Heart left ventricle (tissue), 16 donors: ENCODE measurements at places on chromosomes 6 and 20. TPM values are rescaled to one million over a fixed set of nuclear protein-coding genes. Genes with fewer than 3 reads are reported as not detected.

Gene TXLNB
- 10.1 TPM for polyA plus RNA-seq

Gene GSTA1
- polyA plus RNA-seq, result not detected

Gene MATN4
- not detected for polyA plus RNA-seq

Gene SLC2A10
- 2.4 TPM for polyA plus RNA-seq

Gene NRSN2
- polyA plus RNA-seq, result 33.2 TPM

Gene CALHM4
- 0.10 TPM for polyA plus RNA-seq

Gene FOXC1
- polyA plus RNA-seq, result 2.1 TPM

Gene NKAPL
- 7.2 TPM for polyA plus RNA-seq

- no peak overlapping the region for H3K27ac ChIP-seq
- H3K27me3 ChIP-seq, result peaks cover 4% of the 10 kb centered on the region
- no peaks in the 10 kb centered on the region for H3K36me3 ChIP-seq
- no peak overlapping the region for H3K4me3 ChIP-seq
- H3K4me1 ChIP-seq, result peaks cover 3% of the 10 kb centered on the region
These were observed 25.7 kb upstream of the CTNNBL1 start for GRCh38 chr20:37668166-37668565.

DNA sequence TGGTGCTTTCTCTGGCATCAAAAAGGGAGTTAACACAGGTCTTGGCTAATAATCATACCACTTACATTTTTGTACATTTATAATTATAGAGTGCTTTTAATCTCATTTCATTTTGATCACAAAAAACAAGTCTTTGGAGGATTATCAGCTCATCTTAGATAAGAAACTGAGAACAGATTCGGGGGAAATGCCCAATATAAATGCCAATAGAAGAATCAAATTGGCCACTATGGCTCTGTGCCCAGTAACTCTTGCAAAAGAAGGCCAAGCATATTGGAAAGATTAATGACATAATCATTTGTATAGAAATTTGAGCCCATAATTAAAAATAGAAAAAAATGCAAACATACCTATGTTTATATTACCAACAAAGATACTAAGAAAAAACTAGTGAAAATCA lies 42.5 kb downstream of the IPCEF1 start:
- no peak for DNase-seq
- H3K27me3 ChIP-seq, result no peaks in the 10 kb centered on the region
- H3K27ac ChIP-seq, result no peak overlapping the region
- no peaks in the 10 kb centered on the region for H3K36me3 ChIP-seq
- H3K4me1 ChIP-seq, result no peaks in the 10 kb centered on the region

DNA sequence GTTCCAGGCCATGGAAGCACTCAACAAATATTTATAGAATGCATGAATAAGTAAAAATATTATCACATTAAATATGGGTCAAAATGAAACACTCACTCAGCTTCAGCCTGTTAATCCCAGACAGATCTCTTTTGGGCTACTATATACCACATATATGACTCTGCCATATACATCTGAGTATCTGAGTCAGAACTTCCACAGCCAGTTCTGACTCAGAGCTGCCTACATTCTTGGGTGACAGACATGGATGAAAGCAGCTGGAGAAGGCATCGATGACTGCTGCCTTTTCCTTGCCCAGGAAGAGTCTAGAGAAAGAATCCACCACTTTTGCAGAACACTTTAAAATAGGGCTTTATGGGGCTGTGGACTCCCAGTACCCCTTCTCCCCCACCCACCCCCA lies 11.5 kb upstream of the PDYN start:
- DNase-seq, result no peak
- H3K4me3 ChIP-seq, result no peak overlapping the region

DNA sequence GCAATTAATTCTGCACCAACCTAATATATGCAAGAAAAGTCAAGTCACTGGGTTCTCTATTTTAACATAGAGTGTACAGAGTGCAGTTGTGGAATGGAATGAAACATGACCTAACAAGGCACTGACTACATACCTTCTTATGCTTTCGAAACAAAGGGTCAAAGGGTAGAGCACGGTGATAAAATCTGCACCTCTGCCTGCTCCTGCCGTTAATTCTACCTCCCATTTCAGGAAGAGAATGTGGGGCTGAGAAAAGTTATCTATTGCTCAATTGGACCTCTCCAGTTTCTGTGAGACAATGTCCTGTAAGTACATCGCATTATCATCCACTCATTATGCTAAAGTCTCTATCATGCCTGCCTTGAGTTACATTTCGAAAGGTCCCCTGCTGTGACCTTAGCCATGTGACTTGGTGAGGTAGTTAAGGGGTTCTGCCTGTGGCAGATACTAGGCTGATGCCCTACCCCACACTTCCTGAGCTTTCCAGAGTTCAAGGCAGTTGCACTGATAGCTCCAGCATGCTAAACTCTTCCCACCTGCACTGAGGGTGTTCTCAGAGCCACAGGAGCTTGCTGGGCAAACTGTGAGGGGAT lies 14.0 kb upstream of the MOCS1 start:
- DNase-seq, result no peak
- H3K4me3 ChIP-seq, result no peak overlapping the region
- H3K4me1 ChIP-seq, result peaks cover 13% of the 10 kb centered on the region
- H3K36me3 ChIP-seq, result no peaks in the 10 kb centered on the region
- H3K27ac ChIP-seq, result no peak overlapping the region

GRCh38 chr20:17504066-17504897 lies 26.9 kb downstream of the BFSP1 start:
- H3K4me3 ChIP-seq, result peak overlapping the region; percentile 65
- no peaks in the 10 kb centered on the region for H3K36me3 ChIP-seq
- DNase-seq, result no peak

- no peak overlapping the region for H3K4me3 ChIP-seq
- DNase-seq, result no peak
- no peaks in the 10 kb centered on the region for H3K27me3 ChIP-seq
- H3K4me1 ChIP-seq, result no peaks in the 10 kb centered on the region
- no peak overlapping the region for H3K27ac ChIP-seq
- no peaks in the 10 kb centered on the region for H3K36me3 ChIP-seq
These were observed 147.4 kb downstream of the BACH2 start for GRCh38 chr6:90149280-90149679.

GRCh38 chr20:15380770-15381169 lies 1043.4 kb upstream of the FLRT3 start:
- no peaks in the 10 kb centered on the region for H3K36me3 ChIP-seq
- DNase-seq, result no peak
- no peaks in the 10 kb centered on the region for H3K4me1 ChIP-seq
- H3K4me3 ChIP-seq, result no peak overlapping the region
- no peaks in the 10 kb centered on the region for H3K27me3 ChIP-seq
- H3K27ac ChIP-seq, result no peak overlapping the region

- H3K27ac ChIP-seq, result no peak overlapping the region
- no peaks in the 10 kb centered on the region for H3K4me1 ChIP-seq
- no peaks in the 10 kb centered on the region for H3K36me3 ChIP-seq
- peak; percentile 58 for DNase-seq
- peak overlapping the region; percentile 20 for H3K4me3 ChIP-seq
These were observed 65.1 kb downstream of the PLG start for GRCh38 chr6:160766989-160767646.

- DNase-seq, result no peak
- H3K27ac ChIP-seq, result no peak overlapping the region
- no peaks in the 10 kb centered on the region for H3K27me3 ChIP-seq
- H3K4me1 ChIP-seq, result no peaks in the 10 kb centered on the region
These were observed 10.5 kb upstream of the STX11 start for GRCh38 chr6:144139817-144140216.

DNA sequence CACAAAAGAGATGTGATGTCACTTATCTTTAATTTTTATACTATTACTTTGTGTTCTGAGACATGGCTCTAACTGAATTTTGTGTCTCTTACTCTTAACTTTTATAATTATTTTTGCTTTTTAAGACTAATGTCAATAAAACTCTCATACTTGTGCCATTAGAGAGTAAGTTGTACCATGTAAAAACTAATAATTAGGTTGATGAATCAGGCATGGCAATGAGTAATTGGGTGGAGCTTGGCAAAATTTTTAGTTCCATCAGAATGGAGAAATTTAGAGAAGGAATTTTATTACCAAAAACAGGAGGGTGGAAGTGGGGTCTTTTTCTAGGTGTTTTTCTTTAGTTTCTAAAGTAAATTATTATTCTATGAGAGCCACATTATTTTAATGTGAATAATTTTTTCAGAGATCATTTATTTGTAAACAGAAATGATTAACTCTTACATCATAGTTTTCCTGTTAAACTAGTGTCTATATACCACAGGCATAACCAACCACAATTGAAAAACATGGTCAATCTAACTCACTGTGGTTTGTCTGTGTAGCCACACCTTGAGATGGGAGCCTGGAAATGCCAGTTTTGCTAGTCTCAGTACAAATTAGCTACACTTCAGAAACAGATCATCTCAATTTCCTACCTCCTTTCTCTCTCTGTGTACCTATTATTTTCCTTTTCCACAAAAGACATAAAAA lies 51.8 kb downstream of the ELOVL4 start:
- DNase-seq, result no peak
- H3K36me3 ChIP-seq, result no peaks in the 10 kb centered on the region
- no peaks in the 10 kb centered on the region for H3K4me1 ChIP-seq
- H3K4me3 ChIP-seq, result no peak overlapping the region
- H3K27me3 ChIP-seq, result no peaks in the 10 kb centered on the region

DNA sequence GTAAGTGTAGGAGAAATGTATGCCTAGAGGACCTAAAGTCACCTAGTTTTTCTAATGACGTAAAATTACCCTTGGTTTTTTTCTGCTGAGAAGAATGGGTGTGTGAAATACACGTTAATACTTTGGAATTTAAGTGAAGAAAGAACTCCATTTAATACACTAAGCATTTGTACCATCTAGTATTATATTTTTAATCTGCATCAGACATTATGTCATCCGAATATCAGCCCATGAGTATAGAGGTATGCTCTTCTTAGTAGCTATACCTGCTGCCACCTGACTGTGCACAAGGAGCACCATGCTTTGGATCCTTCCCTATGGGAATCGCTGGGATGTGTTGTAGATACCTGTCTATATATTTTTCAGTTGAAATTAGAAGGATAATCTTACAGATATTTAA lies 106.4 kb downstream of the QKI start:
- H3K4me1 ChIP-seq, result peaks cover 79% of the 10 kb centered on the region
- H3K4me3 ChIP-seq, result no peak overlapping the region
- no peaks in the 10 kb centered on the region for H3K36me3 ChIP-seq
